Activated CD4-positive, CD25-positive, alpha-beta regulatory T cell treated with anti-CD3 and anti-CD28 coated beads, Interleukin-2, amount 50 U/mL, for 24 hours (primary cell): ENCODE measurements at places on chromosomes 12 and 14.

DNA sequence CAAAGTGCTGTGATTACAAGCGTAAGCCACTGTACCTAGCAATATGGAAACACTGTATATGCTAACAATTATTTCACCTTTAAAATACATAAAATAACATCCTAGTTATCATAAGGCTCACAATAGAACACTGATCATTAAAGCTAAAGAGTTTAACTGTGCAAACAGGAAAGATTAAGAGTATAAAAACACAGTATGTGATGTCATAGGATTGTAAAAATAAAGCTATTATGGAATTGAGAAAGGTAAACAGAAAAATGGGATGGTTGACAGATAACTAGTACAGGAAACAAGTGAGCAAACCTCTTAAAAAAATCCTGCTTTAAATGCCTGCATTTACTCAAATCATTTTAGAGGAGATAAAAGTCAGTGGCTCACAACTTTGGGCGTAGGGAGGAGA is 10.8 kb upstream of the IPO8 start:
- ATAC-seq = no peak

DNA sequence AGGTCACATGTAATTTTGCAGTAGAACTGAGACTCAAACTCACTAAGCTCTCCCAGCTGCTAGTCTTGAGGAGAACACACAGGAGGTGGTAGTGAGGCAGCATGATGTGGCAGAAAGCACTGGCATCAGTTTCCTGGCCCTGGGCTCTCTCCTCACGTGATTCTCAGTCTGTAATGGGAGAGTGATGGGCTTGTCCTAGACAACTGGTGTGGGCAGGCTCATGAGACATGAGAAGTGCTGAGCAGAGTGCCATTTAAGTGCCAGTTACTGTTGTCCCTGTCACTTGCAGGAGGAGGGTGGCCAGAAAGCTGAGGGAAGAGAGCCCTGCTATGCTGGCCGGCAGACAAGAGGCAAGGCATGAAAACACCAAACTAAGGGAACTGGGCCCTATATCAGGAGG is 48.5 kb upstream of the OVCH1 start:
- no peak for ATAC-seq

DNA sequence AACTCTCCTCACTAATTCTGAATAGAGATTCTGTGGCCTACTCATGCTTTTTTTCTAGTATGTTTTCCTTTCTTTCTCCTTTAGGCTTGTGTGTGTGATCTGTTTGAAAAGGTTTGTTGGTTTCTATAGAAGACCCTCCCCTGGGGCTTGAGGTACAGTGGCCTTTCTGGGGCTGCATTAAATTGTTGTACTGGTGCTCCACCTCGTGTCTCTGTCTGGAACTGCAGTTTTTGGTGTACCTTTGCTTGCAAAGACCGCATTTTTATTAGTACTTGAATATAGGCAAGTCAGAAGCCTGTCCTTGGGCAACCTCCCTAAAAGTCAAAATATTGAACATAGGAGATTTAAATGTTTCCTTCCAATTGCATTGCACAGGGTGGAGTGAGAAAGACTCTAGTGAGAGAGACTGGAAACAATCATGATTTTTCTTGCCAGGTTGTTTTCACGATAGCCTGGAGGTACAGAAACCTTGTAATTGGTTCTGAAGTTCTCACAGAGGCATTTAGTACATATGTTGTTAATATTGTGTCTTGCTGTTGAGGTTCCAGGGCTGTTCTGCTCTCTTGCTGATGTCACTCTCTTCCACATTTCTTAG is 39.0 kb downstream of the SLCO1B1 start:
- no peak for ATAC-seq

- no peak for ATAC-seq
These were observed 7.5 kb upstream of the ZFP36L1 start for GRCh38 chr14:68800390-68800789.

DNA sequence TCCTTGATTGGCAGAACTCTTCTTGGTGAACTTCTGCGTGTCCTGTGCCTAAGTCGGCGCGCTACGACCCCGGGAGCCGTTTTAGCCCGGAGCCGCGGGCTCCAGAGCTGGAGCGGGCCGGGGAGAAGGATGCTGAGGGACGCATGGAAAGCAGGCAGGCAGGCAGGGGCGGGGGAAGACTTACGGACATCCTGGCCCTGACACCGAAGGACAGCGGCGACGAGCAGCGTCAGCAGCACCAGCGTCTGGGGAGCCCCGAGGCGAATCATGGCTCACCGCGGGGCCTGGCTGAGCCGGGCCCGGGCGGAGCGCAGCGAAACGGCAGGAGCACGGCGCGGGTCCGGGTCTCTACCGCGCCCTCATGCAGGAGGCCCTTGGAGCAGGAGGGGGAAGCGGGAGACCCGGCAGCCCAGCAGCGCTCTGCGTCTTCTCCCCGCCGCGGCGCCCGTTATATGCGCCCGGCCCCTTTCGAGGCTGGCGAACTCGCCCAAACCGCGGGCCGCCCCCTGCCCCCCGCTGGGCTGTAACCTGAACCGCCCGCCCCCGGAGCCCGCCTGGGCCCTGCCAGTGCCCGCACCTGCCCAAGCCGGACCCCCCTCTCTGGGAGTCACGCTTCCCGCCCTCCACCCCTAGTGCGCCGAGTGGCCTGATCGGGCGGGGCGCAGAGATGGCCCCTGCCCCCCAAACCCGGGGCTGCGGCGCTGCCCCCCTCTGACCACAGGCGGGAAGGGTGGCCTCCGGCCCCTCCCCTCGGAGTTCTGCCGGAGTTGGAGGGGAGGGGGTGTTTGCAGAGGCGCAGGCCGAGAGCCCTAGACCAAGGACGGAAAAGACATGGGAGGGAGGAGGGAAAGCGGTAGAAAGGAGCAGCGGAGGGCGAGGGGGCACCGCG is at the start of gene COL2A1:
Gene COL2A1, minus strand, starts transcription at position 424 of the 889 bp plus-strand sequence. Its CDS starts 155 bp downstream, at position 269.
- peak; percentile 54 for ATAC-seq

DNA sequence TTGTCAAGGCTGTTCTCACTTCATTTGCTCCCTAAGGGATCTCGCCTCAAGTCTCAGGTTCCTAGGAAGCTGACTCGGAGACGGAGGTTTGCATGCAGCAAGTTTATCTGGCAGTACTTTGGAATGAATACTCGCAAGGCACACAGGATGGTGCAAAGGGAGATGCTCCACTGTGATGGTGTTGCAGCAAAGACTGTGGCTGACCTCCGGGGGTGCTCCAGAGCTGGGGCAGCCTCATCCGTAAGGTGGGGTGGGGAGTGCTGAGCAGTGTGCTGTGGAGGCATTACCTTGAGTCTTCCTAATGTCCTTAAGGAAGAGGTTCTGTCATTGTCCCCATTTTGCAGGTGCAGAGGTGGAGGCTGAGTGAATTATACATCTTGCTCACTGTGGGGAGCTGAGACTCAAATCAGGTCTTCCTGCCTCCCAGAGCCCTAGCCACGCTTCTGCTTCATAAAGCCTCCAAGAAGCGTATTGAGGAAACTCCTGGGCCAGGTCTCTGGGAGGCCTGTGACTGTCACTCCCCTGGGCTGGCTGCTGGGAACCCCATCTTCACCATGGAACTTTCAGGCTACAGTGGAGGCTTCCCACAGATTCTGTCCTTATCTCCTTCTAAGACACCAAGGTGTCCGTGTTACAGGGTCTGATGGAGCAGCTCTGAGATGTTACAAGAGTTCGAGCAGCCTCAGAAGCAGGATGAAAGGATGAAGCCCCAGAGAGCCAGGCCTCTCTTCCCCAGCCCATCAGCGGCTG is 39.5 kb downstream of the GALNT16 start:
- ATAC-seq = no peak

DNA sequence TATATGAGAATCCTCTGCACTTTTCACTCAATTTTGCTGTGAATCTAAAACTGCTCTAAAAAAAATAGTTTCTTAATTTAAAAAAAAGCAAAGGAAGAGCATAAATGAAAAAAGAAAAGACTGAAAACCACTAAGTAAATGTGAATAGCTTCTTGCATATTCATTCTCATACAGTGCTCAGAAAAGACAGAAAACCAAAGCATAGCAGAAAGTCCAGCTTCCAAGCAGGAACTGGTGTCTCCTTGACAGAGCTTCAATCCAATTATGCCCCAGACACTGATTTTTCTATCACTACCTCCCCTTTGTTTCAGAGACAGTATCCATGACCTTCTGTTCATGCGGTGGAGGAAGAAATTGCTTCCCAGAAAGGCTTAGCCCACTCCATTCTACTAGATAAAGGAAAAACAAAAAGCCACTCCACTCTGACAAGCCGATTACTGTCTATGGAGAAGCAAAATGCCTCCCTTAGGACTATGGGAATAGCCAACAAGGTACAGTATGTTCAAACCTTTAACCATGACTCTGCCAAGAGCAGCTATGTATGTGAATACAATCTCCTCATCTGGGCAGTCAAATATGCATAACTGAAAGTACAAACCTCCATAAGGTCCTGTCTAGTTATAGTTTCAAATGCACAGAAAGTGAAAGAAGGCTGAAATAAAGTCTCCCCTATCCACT is 40.6 kb downstream of the ATF7 start:
- ATAC-seq = no peak

DNA sequence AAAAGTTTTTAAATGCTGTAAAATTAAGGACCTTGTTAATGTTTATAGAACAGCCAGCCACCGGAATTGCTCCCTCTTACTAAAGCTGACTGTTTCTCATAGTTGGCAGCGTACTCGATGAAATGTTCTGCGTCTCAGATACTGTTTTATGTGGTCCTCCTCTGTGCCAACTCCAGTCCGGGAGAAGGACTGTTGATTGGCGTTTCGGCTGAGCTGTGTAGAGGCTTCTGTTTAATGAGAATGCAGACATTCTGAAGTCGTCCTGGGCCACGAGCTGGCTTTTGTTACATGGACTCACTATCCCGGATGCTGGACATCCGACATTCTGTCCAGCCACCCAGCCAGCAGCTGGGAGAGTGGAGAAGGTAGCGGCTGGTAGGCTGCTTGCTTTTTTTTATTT is 75.4 kb downstream of the WDR20 start:
- no peak for ATAC-seq

DNA sequence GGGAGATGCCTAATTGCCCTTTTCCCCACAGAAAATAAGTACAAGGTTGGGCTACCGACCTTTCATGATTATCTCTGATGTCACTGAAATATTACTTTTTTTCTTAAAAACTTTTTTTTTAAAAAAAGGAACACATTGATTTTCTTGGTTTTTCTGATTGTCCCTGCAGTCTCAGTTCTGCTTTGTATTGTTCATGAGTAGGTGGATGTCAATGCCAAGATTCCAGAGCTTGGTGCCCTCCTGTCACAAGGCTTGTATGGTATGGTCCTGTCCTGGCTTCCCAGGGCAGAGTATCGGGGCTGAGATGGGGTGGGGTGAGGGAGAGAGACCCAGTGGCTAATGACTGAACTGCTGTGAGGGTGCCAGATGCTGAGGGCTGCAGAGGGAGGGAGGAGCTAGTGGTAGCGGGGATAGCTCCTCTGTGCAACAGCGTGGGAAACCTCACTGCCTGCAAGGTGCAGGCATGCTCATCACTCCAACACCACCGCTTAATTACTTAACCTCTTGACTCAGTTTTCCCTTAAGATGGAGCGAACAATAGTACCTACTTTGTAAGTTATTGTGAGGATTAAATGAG is 4.4 kb upstream of the CTDSP2 start:
- ATAC-seq = peak; percentile 21

DNA sequence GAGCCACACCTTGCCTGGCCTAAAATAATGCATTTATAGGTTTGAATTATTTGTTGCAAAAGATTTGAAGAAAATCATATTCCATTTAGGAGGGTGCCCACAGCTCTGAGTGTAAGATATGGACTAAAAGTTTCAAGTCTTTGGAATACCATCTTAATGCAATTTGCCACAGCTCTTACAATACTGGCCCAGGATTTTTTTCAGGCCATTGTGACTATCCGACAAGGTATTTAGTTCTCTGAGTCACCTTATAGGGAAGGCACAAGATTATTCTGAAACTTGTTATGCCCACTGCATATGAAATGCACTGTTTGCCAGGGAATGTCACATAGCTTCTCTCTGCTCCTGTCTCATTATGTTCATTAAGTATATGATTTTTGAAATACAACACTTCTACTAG is 29.6 kb upstream of the SLC6A13 start:
- ATAC-seq = no peak

GRCh38 chr14:37422319-37422718 is 172.7 kb downstream of the FOXA1 start:
- ATAC-seq = no peak

GRCh38 chr12:71892059-71892458 is 46.6 kb upstream of the TPH2 start:
- ATAC-seq = no peak

- ATAC-seq = no peak
These were observed 160.2 kb downstream of the RIMBP2 start for GRCh38 chr12:130555628-130556485.
